GM19239 (cell line): ENCODE measurements at places on chromosomes 5 and 9.

GRCh38 chr5:74056789-74057164 is 430.8 kb downstream of the ARHGEF28 start:
- DNase-seq = no peak

DNA sequence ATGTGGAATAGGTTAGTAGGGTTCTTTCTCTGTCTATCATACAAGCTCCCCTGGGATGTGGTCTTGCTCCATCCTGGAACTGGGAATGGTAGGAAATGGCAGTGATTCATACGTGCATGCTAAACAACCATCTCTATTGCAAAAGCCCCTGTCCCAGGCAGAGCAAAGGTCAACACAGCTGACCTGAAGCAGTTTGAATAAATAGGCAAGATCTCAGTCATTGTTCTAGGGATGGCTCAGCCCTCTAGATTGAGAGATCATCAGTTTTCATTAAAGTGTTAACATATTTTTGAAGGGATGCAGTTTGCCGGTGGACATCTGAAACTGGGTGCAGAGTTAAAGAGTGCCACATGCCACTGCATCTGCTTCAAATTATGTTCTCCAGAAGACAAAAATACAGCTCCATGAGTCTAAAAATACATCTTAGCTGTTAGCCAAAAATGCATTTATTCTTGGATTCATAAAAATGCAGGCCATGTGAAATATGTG is 224.1 kb downstream of the ESM1 start:
- no peak for DNase-seq

DNA sequence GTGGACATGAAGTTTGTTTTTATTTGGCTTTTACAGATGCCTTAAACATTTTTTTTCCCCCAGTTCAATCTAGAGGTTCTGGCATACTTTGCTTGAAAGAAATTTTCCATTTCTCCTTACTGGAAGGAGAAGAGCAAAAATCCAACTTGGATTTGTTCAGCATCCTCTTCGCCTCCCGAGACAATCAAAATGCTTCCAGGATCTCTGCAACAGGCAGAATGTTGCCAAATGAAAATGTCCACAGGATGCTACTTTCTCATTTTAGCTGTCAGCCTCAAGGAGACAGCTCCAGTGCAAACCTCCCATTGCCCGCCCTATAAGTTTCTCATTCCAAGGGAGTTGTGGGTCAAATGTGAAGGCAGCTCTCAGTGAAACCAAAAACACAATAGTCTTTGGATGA is 1972.1 kb downstream of the MAT2B start:
- no peak for DNase-seq

DNA sequence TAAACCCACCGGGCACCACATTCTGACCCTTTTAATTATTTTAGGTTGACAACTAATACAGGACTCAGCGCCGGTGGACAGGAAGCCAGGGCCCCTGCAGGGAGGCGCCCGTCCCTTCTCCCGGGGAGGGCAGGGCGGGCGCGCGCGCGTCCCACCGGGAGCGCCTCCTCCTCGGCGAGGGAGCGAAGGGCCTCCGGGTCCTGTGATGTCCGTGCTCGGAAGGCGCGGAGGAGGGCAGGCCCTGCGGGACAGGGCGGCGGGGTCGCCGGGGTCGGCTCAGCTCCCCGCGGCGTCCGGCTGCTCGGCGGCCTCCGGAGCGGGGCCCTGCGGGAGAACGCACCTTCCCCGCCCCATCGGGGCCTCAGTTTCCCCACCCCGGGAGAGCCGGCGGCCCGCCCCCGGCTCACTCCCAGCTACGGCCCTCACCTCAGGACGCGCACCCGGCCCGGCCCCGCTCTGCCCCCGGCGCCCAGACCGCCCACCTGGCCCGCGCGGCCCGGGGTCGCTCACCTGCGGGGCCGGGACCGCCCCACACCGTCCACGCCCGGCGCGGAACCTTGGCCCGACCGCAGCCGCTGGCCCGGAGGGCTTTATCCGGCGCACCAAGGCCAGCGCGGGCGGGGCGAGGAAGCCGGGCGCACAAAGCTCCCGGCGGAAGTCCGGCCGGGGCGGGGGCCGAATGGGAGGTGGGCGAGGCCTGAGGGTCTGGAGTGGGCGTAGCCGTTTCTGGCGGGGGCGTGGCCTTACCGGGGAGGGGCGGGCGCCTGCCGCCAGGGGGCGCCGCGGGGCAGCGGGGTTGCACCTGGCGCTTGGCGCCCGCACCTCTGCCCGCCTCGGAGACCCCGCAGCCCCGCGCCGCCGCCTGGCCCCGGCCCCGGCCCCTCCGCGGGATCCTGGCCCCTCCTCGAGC is at the start of the genes EXD3 and NOXA1:
Gene EXD3 (minus strand): TSS at position 559 of the 910 bp plus-strand sequence. CDS start 27,805 bp downstream, outside the sequence.
Gene NOXA1 (plus strand): TSS at position 790 of the 910 bp plus-strand sequence. CDS start 137 bp downstream, outside the sequence.
- peak; percentile 99 for DNase-seq

DNA sequence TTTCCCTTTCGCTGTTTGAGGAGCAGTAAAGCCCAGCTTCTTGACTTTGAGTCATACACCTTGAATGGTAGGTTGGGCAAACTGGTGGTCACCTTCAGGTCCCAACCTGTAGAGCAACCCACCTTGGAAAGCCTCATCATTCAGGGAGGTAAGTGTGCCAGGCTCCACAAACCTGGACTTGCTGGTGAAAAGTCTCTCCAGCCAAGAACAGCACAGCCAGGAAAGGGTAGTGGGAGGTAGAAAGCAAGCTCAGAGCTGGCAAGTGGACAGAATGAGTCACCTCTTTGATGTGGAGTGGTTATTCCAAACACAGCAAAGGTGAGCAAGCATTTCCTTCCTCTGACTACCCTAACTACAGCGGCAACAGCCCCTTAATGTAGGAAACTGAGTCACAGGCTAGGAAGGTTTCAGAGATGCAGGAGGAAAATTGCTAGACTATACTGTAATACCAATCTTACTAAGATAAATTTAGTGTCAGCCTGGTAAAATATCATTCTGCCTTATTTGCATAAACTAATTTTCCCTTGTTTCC is 117.5 kb upstream of the MTAP start:
- DNase-seq = no peak

- no peak for DNase-seq
Measured at GRCh38 chr9:2583308-2584013, 38.1 kb upstream of the VLDLR start.

GRCh38 chr5:172868924-172869591 is 35.0 kb downstream of the ERGIC1 start:
- no peak for DNase-seq

GRCh38 chr9:70261131-70261870 is 2.5 kb downstream of the SMC5 start:
- no peak for DNase-seq

- DNase-seq = no peak
Measured at GRCh38 chr5:121704291-121704690, 147.4 kb upstream of the FTMT start.

DNA sequence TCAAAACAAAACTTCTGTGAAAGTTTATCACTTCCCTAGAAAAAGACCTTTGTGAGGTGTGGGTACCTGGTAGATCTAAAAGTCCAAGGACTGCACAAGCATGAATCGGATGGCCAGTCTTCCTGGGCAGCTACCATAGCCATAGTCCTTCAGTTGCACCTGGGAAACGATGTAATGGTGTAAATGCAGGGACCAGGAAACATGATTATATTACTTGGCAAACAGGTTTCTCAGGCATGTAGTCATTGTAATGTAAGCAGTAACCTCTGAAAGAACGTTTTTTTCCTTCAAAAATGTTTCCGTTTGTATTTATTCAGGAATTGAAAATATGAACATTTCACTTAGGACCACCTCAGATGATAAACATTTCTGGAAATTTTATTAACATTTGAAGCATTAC is 433.4 kb downstream of the DTWD2 start:
- DNase-seq = no peak

DNA sequence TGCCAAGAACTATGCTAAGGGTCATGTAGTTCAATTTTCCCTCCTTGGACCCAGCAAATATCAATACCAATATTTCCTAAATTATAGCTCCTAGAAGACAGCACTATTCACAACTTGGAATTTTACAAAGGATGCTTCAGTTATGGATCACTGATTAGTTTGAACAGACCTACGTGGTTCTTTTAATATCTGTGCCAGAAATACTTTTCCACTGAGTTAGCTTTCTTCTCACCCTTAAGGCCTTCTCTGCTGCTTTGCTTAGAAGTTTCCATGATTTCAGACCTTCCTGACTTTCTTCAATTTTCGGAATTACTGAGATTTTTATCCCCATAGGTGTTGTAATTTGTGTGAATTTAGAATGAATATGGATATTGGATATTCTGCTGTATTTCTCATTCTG is 380.4 kb downstream of the PSAT1 start:
- no peak for DNase-seq

DNA sequence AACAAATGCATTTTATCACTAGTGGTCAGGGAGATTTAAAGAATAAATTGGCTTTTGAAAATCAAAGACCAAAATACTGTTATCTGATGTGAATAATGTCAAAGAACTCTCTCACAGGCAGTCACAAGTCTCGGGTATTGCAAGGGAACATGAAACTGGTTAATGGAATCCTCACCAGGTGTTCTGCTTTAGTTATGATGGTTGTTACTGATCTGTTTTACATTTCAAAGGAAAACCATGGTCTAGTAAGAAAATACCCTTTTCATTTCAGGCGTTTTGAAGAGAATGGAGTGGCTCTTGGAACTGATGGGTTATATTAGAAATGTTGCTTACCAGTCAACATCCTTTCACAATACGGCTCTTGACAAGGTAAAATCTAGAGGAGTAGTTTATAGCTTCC is 43.4 kb downstream of the HACD4 start:
- no peak for DNase-seq

GRCh38 chr5:31770132-31770720 is 131.3 kb downstream of the PDZD2 start:
- no peak for DNase-seq

DNA sequence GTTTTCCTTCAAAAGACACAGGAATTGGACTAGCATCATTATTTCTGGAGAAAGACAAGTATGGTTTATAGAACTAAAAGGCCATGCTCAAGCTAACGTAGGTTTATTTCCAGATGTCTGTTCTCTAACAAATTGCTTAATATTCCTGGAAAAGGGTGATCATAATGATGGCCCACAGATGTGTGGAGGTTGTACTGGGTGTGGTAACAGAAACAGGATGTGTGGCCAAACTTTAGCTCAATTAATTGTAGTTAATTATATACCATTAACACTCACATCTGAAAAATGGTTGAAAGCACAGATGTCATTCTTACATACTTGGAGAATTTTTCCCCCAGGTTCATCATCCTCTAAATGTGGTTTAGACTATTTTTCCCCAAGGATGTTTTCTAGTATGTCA is 292.7 kb upstream of the RASA1 start:
- no peak for DNase-seq
